ENCODE measurements at places on chromosomes 5 and 9.

- DNase-seq: no peak
Observed at GRCh38 chr9:21750021-21750735, 52.3 kb upstream of the MTAP start.

GRCh38 chr9:80679916-80680315, 1009.4 kb downstream of the TLE1 start:
- DNase-seq: no peak

DNA sequence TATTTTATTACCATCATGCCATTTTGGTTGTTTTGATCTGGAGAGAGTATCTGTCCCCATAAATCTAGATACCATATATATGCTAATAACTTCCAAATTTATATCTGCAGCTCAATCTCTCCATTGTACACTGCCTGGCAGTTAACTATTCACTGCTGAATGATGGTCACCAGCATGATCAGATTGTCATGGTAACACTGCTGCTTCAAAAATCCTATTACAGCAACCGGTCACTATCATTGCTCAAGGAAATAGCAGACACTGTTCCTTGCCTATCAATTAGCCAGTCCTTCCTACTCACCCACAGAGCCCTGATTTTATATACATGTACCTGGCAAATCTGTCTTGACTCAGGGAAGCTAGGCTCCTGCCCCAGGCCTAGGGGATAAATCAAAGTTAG, 11.5 kb downstream of the REEP5 start:
- DNase-seq: no peak

DNA sequence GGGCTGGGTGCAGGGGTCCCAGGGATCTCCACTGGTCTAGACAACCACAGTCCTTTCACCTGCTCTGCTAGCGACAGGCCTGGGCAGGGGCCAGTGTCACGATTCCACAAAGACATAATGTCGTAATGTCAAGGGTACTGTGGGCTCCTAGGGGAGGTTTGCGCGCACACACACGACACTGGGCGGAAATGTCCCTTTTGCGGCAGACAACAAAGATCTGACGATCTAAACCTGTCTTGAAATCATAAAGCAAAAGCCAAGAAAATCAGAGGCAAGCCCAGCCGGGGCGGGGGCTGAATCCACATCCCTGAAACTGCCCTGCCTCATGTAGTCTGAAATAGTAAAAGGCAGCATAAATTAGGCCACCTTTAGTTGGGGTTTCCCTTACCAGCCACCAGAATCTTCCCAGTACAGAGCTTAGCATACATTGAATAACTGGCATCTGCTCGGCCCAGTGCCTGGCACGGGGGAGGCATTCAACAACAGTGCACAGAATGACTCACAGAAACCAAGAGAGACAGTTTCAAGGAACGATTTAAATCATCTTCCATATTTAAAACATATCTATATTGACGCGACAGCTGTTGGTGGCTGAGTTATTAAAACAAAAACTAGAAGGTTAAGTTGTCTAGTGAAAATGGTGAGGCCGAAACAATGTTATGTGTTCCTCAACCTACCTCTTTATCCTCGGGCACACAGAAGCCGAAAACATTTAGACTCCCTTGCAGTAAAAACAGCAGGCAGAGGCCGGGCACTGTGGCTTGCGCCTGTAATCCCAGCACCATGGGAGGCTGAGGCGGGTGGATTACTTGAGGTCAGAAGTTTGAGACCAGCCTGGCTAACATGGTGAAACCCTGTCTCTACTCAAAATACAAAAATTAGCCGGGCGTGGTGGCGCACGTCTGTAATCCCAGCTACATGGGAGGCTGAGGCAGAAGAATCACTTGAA, 151.0 kb downstream of the MYO10 start:
- DNase-seq: no peak

GRCh38 chr5:108531367-108532128, 149.7 kb upstream of the FBXL17 start:
- no peak for DNase-seq
